Activated CD8-positive, alpha-beta T cell treated with anti-CD3 and anti-CD28 coated beads for 36 hours (primary cell): ENCODE measurements at places on chromosomes 13 and 19. TPM values are rescaled to one million over a fixed set of nuclear protein-coding genes. Genes with fewer than 3 reads are reported as not detected.

DNA sequence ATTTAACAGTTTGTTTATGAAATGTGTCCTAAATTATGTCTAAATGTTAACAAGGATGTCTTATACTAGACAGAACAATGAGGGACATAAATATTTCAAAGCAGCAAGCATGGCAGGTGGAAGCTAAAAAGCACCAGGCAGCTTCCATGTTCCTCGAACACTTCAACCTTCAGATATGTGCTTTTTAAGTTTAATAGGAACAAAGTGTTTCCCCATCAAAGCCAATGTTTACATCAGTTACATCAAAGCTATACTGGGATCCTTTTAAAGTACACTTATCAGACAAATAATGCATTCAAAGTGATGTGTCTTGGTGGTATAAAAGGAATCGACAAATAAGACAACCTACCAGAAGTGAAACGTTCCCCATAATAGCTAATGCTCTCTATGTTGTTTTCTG, 2841.1 kb upstream of the PCDH20 start:
- H3K27me3 ChIP-seq = no peaks in the 10 kb centered on the region
- no peak overlapping the region for H3K27ac ChIP-seq
- no peaks in the 10 kb centered on the region for H3K36me3 ChIP-seq
- no peak for DNase-seq
- H3K4me3 ChIP-seq = no peak overlapping the region

DNA sequence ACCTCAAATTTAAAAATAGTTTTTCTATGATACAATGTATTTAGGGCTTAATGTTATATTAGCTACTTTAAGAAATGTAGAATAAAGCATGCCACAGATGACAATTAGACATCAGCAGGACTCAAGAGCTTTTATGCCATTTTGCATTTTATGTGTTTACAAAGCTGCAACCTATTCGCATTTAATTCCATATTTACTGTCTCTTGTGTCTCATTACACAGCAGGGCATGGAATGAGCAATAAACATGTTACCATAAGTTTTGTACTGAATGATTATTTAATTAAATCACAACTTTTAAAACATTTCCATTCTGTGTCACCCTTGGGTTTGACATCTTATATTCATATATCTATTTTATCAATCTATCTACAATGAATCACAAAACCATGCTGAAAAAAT, 1756.9 kb downstream of the PCDH9 start:
- no peaks in the 10 kb centered on the region for H3K27me3 ChIP-seq
- no peak overlapping the region for H3K4me3 ChIP-seq
- H3K36me3 ChIP-seq = no peaks in the 10 kb centered on the region
- H3K27ac ChIP-seq = no peak overlapping the region
- no peak for DNase-seq

Gene LSR
- total RNA-seq = 20.6 TPM

DNA sequence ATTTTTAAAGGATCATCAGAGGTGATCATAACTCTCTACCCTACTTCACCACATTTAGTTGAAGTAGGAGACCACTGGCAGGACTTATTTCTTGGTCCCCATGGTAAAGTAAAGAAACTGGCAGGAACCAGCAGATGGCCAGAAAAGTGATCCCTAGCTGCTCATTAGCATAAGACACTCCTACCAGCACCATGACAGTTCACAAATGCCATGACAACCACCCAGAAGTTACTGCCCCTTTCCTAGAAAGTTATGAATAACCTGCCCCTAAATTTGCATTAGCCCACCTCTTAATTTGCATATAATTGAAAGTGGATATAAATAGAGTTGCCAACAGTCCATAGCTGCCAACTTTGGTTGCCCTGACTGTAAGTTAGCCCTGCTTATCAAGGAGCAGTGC, 18.4 kb upstream of the RUBCNL start:
- H3K27me3 ChIP-seq = peaks cover 3% of the 10 kb centered on the region
- H3K36me3 ChIP-seq = no peaks in the 10 kb centered on the region
- H3K4me3 ChIP-seq = no peak overlapping the region
- no peak overlapping the region for H3K27ac ChIP-seq

DNA sequence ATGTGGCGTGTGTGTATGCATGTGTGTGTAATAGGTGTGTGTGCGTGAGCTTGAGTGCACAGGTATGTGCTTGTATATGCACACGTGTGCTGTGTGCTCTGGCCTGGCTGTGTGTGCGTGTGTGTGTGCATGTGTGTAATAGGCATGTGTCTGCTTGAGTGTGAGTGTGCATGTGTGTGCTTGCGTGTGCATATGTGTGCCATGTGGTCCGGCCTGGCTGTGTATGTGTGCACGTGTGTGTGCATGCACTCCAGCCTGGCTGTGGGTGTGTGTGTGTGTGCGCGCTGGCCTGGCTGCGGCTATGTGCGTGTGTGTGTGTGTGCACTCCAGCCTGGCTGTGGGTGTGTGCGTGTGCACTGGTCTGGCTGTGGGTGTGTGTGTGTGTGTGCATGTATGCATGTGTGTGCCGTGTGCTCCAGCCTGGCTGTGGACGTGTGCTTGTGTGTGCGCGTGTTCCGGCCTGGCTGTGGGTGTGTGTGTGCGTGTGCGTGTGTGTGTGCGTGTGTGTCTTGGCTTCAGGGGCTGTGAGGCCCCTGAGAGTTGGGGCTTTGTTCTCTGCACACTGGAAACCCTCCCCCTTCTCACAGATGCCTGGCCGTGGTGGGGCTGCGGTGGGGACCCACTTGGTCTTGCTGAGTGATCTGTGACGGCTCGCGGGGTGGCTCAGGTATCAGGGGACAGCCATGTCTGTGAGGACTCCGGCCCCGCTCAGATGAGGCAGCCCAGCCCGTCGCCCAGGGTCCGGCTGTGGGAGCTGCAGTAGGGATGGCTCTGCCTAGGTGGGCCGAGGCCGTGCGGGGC, 8.2 kb downstream of the SPPL2B start:
- H3K27me3 ChIP-seq = no peaks in the 10 kb centered on the region
- no peak overlapping the region for H3K27ac ChIP-seq
- peaks cover 23% of the 10 kb centered on the region for H3K4me1 ChIP-seq
- H3K36me3 ChIP-seq = peaks cover 10% of the 10 kb centered on the region
- H3K4me3 ChIP-seq = no peak overlapping the region

Gene RNF17
- total RNA-seq = not detected
